Cardiac fibroblast (primary cell): ENCODE measurements at places on chromosomes 3 and 15.

DNA sequence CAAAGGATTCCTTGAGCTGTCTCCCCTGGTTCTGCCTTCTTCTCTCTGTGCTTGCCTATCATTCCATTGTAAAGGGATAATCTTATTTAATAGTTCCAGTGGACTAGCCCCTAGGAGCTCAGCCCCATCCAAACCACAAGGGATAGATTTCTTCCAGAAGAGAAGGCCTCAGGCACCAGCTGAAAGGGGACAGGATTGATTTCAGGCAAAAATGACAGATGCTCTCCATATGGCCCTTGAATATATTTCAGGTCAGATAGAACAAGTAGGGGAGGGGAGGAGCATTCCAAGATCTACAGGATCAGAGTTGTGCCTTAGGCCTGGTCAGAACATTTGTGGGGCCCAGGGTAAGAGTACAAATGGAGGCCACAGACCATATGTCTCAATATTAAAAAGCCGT, 85.3 kb downstream of the RPLP1 start:
- no peak for DNase-seq

DNA sequence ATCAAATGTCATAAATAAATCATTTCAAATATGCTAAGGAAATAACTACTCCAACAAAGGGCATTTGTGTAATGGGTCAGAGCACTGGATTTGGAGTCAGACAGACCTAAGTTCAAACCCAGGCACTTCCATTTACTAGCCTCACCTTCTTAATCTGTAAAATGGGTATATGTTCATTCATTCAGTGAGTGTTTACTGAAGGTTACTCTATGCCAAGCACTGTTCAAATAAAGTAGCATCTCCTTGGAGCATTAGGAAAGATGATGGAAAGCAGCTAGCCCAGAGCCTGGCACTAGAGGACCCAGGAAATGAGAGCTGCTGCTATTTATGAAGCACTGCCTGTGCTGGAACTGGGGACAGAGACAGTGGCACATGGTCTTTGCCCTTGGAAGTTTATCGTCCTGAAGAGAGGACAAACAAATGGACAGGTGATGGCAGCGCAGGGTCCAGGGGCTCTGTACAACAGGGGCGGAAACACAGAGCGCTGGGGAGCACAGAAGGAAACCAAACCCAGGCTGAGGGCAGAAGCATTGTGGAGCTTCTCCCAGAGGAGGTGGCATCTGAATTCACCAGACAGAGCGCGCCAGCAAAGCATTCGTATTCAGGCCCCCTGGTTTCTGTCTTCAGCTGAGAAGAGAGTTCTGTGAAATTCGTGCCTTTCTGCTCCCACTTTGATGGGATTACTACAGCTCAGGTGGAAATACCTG, 19.0 kb downstream of the TM4SF4 start:
- no peak for DNase-seq

- DNase-seq, result no peak
These were observed 33.6 kb downstream of the HEG1 start for GRCh38 chr3:125022206-125022605.

DNA sequence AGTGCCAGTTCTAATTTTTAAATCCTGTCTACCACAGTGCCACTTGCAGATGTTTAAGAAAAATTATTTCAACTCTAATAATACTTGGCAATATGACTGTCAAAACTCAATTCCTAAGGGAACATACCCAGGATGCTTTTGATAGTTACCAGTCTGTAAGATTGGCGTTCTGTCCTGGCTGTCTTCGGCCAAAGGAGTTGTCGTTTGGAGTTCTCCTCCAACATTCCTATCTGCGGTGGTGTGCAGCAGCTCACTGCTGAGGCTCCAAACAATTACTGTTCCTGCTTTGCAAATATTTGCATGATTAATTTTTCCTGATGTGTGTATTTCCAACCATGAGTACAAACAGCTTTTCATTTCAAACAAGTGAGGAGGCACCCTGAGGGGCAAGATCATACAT, 330.8 kb upstream of the DPH6 start:
- no peak for DNase-seq

DNA sequence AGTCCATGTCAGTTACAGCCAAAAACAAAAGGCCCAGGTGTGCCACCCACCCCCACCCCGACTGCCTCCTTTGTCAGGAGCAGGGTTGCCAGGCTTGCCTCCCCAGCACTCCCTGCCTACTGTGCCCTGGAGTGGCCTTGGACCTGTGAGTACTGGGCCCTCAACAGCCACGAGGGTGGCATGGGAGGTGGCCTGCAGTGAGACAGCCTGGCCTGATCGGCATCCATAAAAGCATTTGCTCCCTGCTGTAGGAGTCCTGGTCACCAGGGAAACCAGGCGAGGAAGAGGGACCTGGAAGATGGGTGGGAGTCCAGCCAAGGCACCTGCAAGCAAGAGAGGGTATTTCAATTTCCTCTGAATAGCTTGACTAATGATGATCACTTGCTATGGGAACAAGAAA, 56.4 kb upstream of the KCNMB2 start:
- DNase-seq, result no peak

GRCh38 chr3:137409584-137409983, 354.5 kb upstream of the SOX14 start:
- DNase-seq, result no peak

- peak; percentile 28 for DNase-seq
These were observed at the start of gene GADL1 for GRCh38 chr3:30894521-30895251. GADL1 (minus strand) TSS chr3:30894661; CDS start chr3:30894614, 47 bp downstream.

- peak; percentile 92 for DNase-seq
These were observed 139.6 kb downstream of the RBPMS2 start for GRCh38 chr15:64635499-64636495.

DNA sequence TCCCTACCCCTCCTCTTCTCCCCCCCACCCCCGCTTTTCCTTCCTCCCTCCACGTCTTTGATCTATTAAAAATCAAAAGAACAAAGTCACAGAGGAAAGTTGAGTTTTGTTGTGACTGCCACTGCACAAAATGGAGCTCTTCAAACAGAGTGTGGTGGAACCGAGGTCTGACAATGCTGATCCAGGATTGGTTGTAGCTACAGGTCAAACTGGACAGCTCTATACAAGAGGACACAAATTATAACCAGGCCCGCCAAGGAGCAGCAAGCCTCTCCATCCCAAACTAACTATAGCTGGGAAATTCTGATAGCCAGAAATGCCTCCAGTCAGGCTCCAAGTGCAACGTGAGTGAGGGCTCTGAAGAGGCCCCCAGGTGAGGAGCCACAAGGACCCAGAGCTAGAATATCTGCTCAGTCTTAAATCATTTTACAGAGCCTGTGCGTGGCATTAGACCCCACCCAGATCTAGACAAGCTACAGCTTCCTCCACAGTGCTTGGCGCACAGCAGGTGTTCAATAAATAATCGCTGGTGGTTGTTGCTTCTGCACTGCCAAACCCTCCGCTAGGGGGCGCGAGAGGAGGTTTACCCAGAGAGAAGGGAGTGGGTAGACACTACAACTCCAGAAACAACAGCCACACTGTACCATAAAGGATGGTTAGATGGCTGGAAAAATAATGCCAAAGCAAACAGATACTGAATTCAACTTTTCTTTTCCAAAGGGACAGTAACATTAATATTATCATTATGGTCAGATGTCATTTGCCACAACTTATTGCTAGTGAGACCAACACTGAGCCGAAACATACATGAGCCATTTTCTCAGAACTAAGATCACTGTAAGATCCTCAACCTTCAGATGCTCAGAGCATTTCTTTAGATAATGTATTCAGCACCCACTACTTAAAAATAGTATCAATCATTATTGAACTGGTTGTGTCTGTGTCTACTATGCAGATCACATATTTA, 44.6 kb downstream of the ZIC4 start:
- DNase-seq, result peak; percentile 7

GRCh38 chr3:32181365-32181764, 57.1 kb upstream of the CMTM8 start:
- no peak for DNase-seq
